Motor neuron (in vitro differentiated cells): ENCODE measurements at places on chromosomes 5 and 9. TPM values are rescaled to one million over a fixed set of nuclear protein-coding genes. Genes with fewer than 3 reads are reported as not detected.
A peak's percentile ranks its signal among the peaks of the same experiment; 100 is the strongest.

PRSS3 gene
- 0.58 and 1.0 TPM in 2 replicates for total RNA-seq

KIF20A gene
- 43.8 and 44.4 TPM in 2 replicates for total RNA-seq

DRD1 gene
- total RNA-seq: 0.16 and 0.25 TPM in 2 replicates

DNA sequence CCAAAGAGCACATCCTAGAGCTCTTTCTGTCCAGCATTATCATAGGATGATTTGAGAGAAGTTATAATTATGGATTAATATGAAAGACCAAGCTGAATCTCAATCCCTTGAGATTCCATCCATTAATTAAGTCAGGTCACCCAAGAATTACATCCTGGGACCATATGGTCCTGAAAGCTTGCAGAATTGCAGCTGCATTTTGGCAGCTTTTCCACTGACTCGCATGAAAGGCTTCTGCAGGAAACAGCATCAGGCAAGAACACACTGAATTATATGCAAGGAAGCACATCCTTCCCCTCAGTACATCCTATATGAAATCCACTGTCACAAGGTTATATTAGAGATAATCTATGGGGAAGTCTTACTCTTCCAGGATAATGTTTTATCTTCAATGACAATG is 109.1 kb upstream of the CTNND2 start:
- ATAC-seq: no peak

GRCh38 chr5:87081511-87082372 is 185.9 kb upstream of the RASA1 start:
- ATAC-seq: no peak

DNA sequence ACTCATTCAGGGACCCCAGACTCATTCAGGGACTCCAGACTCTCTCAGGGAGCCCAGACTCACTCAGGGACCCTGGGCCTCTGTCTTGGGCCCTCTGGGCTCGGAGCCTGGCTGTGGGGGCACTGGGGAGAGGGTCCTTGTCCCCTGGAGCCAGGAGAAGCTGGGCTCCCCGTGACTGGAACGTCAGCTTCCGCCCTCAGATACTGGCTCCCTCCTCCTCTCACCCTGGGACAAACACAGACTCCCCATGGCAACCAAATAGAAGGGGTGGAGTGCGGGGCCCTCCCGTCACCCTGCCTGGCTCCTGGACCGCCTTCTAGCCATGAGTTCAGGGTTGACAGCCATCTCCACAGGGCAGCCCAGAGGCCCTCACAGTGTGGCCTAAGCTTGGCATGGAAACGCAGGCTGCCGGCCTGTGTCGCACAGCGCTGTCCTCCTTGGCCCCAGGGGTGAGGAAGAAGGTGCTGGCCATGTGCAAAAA is 27.6 kb downstream of the ZDHHC11B start:
- peak; percentile 52 for ATAC-seq

GRCh38 chr5:134116789-134117761 is 2.6 kb downstream of the TCF7 start:
- no peak for ATAC-seq

- peak; percentile 86 for ATAC-seq
Observed at GRCh38 chr9:71681708-71682272, 86.5 kb downstream of the CEMIP2 start.

- ATAC-seq: peak; percentile 91
Observed at GRCh38 chr5:14664270-14665100, at the start of gene OTULIN. TSS of gene OTULIN (plus strand) at chr5:14664718. CDS start at chr5:14664826, 108 bp downstream.

DNA sequence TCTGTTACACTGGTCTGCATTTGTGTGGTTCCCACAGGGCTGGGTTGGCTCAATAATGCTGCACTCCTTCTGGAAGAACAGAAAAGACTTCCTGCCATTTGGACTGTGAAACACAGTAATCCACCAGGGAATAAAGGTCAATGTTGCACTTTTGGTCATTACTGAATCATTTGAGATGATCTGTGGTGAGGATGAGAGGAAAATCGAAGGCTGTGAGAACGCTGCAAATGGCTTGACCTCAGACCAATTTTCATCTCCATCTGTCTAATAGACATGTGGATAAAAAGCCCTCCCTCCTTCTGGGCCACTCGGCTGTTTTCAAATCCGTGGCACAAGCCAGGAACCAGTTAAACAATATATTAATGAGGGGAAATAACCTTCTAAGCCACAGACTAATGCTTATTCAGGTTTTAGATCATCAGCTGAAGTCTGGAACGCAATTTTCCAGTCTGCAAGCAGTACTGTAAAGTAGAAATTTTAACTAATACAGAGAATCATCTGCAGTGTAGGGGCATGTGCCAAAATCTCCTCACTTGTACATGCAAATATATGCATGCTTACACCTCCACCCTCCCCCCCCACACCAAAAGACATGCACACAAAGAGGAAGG is 20.2 kb downstream of the TLE1 start:
- ATAC-seq: no peak

DNA sequence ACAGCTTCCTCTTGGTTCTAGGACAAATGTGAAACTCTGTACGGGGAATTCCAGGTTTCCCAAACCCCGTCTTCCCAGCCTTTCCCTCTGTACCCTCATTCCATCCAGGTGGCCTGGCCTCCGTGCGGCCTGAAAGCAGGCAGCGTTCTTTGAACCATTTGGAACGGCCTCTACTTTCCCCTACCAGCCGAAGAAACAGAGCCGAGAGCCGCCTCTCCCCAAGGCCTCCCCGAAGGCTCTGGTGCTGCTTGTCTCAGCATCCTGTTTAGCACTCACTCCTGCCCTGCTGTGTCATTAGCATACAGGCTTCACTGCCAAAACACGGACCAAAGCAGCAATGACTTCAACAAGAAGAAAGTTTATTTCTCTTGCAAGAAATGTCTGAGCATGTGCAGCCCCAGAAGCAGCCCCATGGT is 137.7 kb downstream of the HSD17B3 start:
- ATAC-seq: no peak
